ENCODE measurements at places on chromosomes 13 and 19. TPM values are rescaled to one million over a fixed set of nuclear protein-coding genes. Genes with fewer than 3 reads are reported as not detected.

DNA sequence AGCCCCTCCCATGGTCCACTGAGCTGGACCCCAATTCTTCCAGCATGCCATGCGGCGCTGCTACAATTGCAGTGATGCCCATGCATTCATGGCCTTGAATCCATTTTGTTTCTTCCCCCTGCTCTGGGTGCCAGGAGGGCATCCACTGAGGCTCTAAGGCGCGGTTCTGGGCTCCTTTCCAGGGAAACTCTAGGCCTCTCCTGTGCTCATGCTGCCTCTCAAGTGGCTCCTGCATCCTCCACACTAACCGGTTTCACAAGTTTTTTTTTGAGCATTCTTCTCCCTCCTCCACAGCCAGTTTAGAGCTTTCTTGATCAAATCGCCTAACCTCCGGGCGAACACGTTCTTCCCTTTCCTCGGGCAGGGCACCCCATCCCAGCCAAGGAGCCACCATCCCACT is 69.1 kb upstream of the FLT1 start:
- no peak for DNase-seq

GRCh38 chr13:69947582-69947981 is 160.0 kb upstream of the ATXN8OS start:
- DNase-seq: peak; percentile 11

- DNase-seq: no peak
These were observed 38.0 kb upstream of the TEX29 start for GRCh38 chr13:111282425-111282824.

DNA sequence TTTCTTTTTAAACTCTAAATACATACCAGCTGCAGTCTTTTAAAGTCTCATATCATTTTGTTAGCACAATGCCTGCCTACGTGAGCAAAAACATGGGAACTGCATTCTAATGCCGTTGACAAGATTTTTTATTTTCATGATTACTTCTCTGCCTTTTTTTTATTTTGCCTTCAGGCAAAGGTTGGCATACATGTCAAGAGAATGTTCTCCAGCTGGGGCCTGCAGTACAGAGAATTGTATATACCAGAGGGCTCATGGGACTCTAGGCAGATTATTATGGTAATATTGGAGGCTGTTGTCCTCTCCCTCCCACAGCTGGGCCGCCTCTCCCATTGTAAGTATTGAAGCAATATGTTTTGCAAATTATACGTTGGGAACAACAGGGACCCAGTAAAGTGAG is 53.9 kb upstream of the OBI1 start:
- no peak for DNase-seq

GRCh38 chr13:81760316-81760715 is 1419.4 kb upstream of the SPRY2 start:
- no peak for DNase-seq

Gene RETN
- not detected for total RNA-seq

Gene MIER2
- 10.9 TPM for total RNA-seq
